ENCODE measurements at places on chromosomes 4 and X.

DNA sequence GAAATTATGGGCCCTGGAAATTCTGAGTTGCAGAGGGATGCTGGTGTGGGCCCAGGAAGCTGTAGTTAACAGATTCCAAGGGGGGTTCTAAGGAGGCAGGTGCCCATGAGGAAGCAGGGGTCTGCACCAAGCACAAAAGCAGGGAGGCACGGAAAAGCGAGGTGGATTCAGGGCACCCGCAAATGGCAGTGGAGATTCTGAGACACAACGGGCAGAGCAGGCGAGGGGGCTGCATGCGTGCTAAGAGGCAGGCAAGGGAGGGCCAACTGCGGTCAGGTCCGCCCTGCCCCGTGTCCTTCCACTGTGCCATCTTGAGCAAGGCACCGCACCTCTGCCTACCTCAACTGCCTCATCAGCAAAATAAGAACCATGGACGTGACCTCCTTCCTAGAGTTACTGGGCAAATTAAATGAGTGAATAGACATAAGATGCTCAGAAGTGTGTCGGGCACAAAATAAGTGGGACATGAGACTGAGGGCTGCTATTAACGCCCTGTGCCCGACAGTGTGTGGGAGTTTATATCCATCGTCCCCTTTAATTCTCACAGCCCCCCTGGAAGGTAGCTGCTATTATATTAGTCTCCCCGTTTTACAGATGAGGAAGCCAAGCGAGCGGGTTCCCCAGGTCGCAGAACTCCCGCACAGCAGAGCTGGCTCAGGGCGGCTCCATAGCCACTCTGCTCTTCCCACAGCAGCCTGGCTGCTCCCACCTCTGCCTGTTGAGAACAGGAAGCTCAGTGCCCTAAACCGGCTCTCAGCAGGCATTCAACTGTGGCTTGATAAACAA is 67.6 kb downstream of the PPP2R2C start:
- no peak for DNase-seq

DNA sequence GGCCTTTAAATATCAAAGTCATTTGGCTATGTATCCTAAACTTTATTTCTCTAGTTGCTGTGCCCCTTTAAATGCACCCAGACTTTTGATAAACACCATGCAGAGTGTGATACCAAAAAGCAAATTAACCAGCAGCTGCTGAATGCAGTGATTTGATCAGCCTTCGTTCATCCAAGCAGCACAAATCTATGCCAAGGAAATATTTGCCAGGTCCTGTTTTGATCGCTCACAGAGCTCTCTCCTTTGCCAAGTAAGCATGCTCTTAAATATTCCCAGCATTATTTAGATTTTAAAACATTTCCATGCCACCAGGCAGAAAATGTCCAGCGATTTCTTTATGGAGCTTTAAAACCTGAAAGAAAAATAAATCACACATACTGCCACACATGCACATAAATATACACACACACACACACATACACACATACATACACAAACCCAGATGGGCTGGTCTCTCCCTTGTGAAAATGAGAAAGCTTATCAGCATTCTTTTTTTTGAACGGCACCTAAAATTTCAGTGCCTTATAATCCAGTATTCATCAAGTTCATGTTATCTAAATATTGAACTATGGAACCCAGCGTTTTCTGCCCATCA is 35.7 kb downstream of the BTC start:
- DNase-seq: no peak

- DNase-seq: peak; percentile 13
Observed at GRCh38 chrX:137549851-137550664, 15.9 kb upstream of the ZIC3 start.

DNA sequence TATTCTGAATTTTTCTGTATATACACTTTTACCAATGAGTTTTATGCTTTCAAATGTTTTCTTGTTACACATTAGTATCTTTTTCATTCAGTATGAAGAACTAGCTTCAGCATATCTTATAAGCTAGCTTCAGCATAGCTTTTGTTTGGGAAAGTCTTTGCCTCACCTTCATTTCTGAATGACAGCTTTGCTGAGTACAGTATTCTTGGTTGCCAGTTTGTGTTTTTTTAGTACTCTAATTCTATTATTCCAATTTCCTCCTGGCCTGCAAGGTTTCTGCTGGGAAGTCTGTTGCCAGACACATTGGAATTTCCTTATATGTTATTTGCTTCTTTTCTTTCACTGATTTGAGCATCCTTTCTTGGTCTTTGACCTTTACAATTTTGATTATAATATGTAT is 278.8 kb downstream of the SPATA18 start:
- no peak for DNase-seq

GRCh38 chrX:39017716-39018115 is 216.5 kb downstream of the MID1IP1 start:
- DNase-seq: no peak

DNA sequence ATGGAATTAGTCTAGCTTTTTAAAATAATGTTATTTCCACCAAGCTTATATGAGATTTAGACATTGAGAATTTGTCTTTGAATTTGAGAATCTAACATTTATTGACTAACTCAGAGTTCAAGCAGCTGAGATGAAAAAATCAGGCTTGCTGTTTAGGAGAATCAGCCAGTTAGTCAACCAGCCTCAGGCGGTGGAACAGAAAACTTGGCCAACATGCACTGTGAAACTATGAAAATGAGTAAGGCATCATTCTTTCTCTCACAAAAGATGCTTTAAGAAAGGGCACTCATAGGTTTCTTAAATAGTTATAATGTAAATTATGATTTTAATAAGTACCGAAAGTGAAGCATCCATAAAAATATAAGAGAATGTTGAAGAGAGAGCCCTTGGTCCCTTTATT is 84.2 kb downstream of the NFKB1 start:
- DNase-seq: no peak

- no peak for DNase-seq
Observed at GRCh38 chr4:142703694-142704309, 142.3 kb downstream of the INPP4B start.

DNA sequence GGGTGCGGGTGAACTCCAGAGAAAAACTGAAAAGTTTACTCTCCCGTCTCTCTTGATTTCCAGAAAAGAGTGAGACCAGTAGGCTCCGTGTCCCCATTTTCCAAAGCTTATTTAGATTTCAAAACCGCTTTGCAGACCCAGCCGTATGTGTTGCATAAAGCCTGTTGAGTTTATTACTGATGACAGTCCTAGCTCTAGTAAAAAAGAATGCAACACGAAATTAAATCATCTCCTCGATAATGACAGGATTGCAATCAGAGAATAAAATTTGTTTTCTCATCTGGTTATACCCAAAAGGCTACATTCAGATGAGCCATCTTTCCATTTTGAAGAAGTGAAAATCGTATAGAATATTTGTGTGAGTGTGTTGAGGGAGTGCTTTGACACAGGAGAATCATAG is 16.1 kb upstream of the VCX3A start:
- DNase-seq: no peak

Data from right kidney (tissue), 9 donors.